ENCODE measurements at places on chromosomes 2 and 18.

DNA sequence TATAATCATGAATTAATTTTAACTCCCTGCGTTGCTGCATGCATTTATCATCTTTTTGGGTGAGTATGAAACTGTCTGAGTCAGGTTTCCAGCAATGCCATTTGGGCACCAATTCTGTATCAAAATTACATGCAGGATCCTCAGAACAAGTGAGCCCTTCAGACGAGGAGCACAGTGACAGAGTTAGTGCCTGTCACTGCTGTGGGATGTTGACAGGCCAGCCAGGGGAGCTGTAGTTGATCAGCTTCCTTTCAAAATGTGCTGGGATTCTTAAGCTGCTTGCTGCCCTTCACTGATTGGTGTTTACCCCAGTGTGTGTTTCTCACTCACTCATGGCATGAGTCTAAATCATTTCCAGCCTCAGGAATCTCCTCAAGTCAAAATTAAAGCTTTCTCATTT lies 109.2 kb downstream of the TPGS2 start:
- no peak for DNase-seq

- no peak for DNase-seq
Measured at GRCh38 chr18:25230658-25231326, 121.2 kb downstream of the ZNF521 start.

- no peak for DNase-seq
Measured at GRCh38 chr2:116145031-116145430, 1669.5 kb upstream of the DDX18 start.

DNA sequence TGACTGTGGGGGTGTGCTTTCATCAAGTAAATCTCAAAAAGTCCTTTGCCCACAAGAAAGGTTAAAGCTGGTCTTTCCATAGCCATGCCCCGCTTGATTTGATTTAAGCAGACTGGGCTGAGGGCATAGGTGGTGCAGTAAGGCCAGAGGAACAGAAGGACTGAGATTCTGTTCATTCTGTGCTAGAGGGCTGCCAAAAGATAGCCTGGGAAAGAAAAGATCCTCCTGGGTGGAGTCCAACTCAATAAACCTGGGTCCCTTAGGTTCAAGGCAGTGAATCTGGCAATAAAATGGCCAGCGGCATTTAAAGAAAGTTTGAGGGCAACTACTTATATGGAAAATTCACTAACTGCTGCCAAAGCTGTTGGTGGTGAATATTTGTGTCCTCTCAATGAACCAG lies 59.2 kb upstream of the MAP3K20 start:
- no peak for DNase-seq

GRCh38 chr2:101380376-101380775 lies 6.9 kb downstream of the CREG2 start:
- no peak for DNase-seq

GRCh38 chr2:99753505-99753904 lies 263.7 kb upstream of the REV1 start:
- no peak for DNase-seq

GRCh38 chr2:52269696-52270485 lies 1238.0 kb upstream of the NRXN1 start:
- no peak for DNase-seq

GRCh38 chr2:96131152-96131812 lies 7.0 kb downstream of the ASTL start:
- DNase-seq: no peak

GRCh38 chr2:113826346-113827285 lies 63.3 kb upstream of the ACTR3 start:
- DNase-seq: no peak

GRCh38 chr2:38147333-38148121 lies 71.6 kb upstream of the CYP1B1 start:
- DNase-seq: no peak

DNA sequence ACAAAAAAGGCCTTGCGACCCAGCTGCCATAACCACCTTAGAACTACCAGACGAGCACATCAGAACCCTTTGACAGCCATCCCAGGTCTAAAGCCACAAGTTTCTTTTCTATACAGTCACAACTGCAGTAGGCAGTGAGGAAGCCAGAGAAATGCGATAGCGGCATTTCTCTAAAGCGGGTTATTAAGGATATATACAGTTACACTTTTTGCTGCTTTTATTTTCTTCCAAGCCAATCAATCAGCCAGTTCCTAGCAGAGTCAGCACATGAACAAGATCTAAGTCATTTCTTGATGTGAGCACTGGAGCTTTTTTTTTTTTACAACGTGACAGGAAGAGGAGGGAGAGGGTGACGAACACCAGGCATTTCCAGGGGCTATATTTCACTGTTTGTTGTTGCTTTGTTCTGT lies 48.8 kb downstream of the FEZ2 start:
- DNase-seq: no peak

DNA sequence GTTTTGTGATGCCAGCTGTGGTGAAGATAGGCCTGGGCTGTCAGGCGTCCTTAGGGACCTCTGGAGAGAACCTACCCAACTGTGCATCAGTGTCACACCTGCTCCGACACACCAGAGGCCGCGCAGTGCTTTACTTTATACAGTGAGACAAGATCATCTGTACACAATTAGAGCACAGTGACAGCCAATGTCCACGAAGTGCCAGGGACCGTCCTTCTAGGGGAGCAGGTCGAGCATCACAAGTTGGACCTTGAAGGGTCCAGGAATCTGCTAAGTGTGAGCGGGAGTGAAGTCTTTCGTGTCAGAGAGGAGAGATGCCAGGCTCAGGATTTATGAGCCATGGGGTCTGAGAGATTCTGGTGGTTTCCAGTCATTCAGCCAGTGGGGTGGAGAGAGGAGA lies 104.2 kb downstream of the TMEM18 start:
- DNase-seq: no peak

GRCh38 chr2:238936162-238937052 lies 88.5 kb downstream of the TWIST2 start:
- no peak for DNase-seq

DNA sequence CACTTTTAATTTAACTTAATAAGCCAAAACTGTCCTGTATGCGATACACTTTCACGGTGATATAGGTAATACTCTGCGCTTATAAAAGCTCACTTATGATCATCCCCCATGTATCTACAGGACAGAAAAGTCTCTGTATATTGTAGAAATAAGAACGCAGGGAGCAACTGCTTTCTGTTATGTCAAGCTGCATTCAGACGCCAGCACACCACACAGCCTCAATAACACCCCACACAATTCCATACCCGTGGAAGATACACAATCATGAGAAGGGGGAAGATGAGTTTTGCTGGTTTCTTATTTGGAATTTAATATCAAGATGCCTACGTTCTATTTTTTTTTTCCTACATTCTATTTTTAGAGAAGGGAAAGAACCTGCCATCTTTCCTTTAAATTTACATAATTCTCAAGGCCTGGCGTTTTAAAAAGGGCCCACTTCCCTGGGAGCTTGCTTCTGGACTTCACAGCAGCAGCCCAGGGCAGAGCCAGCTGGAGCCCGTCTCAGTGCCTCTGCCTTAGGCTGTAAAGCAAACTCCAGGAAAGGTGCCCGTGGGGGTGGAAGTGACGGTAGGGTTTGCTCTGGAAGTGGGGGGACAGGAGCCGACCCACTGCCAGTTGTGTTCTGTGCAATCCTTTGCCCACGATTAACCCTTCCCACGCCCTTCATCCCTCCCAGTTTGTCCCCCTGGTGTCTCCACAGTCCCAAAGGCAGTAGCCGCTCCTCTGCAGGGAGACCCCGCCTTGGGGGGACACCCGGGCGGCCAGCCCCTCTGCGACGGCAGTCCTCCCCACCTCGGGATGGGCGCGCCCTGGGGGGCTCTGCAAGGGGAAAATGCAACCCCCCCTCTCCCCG lies 5.3 kb downstream of the PTGR3 start:
- no peak for DNase-seq

DNA sequence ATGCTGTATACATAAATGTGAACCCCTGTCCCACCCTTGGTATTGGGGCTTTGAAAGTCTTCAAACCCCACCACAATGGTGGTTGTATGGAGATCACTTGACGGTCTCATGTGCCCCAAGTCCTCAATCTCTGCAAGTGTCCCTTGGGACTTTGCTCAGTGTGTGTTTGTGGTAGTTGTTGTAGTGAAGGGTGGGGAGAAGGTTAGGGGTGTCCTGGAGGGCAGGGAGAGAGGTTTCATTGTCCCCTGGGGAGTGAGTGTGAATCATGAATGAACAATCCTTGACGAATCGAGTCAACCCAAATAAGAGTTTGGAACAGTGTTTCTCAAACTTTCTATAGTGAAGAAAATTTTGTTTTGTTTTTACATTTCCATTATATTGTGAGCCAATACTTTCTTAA lies 28.1 kb downstream of the COL4A3 start:
- no peak for DNase-seq

DNA sequence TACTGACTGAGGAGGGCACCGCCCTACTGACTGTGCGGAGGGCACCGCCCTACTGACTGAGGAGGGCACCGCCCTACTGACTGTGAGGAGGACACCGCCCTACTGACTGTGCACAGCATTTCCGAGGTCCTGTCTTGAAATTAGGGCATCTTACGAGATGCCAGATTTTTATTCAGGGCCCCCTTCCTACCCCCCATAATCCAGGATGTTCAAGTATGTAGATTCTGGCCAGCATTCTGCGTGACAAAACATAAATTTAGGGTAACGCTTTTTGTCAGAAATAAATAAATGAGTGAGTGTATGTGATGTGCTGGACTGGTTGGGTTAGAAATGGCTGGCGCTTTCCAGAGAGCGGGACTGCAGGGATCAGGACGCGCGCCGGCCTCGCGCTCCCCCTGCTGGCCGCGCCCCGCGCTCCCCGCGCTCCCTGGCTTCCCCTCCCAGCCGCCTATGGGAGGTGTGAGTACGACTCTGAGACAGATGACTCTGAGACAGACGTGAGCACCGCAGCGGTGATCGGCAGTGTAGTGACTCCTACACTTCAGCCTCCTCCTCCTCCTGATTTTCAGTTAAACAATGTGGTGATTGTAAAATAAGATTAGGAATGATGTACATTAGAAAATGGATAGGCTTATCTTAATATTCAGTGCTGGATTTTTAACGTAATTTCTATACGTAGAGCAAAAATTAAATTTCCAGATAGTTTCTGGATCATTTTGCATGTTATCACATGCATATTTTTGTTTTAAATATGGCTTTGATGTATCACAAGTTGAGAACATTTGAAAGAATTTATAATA lies 149.2 kb upstream of the NFATC1 start:
- peak; percentile 37 for DNase-seq

DNA sequence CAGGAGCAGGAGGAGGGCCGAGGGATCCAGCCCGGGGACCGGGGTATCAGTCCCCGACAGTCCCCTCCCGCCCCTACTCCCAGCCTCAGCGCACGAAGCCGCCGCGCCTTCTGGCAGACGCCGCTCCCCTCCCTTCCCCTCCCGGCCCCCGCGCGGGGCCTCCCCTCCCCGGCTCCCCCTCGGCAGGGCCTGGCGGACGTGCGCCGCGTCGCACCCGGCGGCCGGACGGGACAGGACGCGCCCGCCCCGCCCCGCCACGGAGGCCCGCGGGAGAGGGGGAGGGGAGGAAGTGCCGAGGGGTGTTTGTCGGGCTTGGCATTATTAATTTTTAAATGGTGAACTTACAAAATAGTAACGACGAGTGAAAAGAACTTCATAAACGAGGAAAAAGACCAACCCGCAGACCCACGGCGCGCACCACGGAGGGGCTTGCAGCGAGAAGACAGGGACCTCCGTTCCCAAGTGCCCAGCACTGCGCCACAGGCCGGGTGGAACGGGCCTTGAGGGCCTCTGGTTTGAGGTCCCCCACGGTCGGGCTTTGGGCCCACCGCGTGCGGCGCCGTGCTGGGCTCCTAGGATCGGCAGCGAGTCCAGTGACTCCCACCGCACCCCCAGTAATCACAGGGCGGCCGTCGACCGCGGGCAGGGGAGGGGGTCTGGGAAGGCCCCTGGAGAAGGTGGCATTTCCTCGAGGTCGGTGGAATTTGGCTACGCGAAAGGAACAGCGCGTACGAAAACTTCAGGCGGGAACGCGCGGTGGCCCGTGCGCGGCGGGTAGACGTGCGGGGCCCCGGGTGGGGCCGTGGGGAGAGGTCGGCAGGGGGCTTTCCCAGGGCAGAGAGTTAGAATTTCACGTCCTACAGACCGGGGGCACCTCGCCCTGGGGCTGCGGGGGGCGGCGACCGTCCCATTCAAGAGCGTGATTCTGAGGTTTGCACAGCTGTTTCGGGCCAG lies 954 bp upstream of the CTDSP1 start:
- DNase-seq: no peak

GRCh38 chr2:175854129-175854528 lies 147.9 kb downstream of the LNPK start:
- no peak for DNase-seq

DNA sequence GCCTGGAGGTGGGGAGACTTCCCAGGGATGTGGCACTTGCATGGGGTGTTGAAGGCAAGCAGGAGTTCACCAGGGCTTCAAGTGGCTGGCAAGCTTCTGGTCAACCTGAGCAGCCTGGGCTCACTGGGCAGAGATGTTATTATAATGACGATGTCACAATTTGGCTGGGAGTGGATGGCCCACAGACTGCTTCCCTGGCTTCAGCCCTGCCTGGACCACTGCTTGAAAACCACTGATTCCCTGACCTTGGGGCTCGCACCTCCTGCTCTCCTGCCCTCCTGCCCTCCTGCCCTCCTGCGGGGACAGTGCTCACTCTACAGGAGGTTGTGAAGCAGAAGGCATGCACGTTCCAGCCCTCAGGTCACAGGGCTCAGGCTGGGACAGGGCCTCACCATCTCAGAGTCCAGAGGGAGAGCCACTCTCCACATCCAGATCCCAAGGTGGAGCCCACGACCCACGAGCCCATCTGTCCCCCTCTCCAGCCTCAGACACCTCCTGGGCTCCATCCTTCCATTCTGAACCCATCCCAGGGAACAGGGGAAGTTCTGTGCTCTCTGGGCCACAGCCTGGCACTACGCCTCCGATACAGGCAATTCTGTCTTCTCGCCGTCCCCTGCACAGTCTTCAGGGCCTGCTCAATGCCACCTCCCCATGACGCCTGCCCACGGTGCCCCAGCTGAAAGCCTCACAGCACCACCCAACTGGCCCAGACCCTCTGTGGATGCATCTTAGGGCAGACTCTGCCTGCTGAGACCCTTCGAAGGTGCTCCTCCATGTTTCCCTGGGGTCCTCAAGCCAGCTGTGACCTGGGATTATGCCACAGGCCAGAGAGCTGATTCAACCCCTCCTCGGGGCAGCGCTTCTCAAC lies 241.6 kb upstream of the RAB6C start:
- DNase-seq: no peak

DNA sequence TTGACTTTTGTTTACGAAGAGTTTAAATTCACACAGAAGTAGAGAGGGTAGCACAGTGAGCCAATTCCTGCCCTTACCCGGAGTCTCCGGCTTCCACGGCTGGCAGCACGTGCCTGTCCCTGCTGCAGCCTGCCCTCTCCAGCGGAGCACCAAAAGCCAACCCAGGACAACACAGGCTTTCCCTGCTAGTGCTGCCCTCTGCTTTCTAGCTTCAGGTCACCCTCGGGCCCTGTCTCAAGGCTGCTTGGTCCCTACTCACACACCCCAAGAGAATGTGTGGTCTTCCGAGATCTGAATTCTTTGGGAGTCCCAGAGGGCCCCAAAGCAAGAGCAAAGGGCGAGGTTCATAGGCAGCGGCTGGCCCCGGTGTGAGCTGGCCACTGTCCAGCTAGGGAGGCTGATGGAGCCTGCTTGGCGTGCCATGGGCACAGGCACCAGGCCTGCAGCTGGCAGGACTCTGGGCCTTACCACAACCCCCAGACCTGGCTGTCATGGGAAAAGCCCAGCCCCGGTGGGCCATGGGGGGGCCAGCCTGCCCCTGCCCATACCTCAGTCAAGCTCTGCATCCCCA lies 7.0 kb upstream of the HS6ST1 start:
- DNase-seq: no peak

GRCh38 chr2:164523726-164524125 lies 97.6 kb downstream of the GRB14 start:
- no peak for DNase-seq

- DNase-seq: no peak
Measured at GRCh38 chr2:64442277-64442676, 11.7 kb upstream of the LGALSL start.
